ENCODE measurements at places on chromosomes 5 and 9. TPM values are rescaled to one million over a fixed set of nuclear protein-coding genes. Genes with fewer than 3 reads are reported as not detected.

DNA sequence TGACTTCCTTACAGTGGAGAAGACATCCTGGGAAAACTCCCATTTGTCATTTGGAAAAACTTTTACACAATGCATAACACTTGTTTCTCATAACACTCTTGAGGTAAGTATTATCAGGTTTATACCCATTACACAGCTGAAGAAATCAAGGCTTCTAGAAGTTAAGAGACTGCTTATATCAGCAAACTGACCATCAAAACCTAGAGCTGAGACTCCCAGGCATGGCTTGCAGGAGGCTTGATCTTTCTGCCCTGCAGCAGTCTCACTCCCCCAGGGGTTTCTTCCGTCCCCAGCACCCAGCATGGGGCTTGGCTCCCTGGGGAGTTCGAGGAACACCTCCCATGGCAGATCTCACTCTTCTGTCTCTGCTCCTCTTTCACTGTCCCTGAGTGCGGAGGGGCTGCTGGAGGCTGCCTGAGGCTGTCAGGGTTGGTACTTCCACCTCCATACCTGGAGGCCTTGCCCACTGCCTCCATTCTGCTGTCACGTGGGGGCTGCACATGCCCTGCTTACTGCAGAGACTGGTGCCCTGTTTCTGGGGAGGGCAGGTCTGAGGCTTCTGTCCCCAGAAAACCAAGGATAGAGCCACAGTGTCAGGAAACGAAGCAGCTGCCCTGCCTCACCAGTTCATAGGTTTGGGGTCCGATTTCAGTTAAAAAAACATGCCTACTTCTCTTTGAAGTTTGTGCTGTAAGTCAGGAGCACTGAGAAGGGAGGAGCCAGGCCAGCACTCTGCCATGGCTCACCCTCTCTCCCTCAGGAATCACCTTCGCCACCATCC is 202.5 kb downstream of the PAX5 start:
- H3K27me3 ChIP-seq: no peaks in the 10 kb centered on the region
- no peak for DNase-seq
- no peak overlapping the region for H3K4me3 ChIP-seq
- H3K36me3 ChIP-seq: no peaks in the 10 kb centered on the region
- no peak overlapping the region for H3K27ac ChIP-seq

GRCh38 chr9:14372437-14373335 is 58.7 kb upstream of the NFIB start:
- DNase-seq: no peak
- H3K4me3 ChIP-seq: no peak overlapping the region
- no peaks in the 10 kb centered on the region for H3K36me3 ChIP-seq
- peak overlapping the region; percentile 24 for H3K27ac ChIP-seq

DNA sequence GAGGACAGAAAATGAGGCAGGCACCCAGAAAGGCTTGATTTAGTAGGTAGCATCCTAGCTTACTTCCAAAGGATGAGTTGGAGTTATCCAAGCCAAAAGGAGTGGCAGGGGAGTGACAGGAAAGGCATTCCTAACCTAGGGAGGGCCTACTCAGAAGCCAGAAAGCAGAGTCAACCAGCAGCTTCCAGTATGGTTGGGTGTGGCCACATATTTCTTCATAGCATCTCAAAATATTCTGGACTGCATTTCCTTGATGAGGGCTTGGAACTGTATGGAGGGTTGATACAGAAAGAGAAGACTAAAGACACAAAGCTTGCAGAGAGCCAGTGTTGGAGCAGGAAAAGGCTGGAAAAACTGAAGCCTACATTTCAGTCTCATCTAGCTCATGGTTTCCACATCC is 656.8 kb upstream of the DMAC1 start:
- H3K4me3 ChIP-seq: no peak overlapping the region
- no peak for DNase-seq
- no peaks in the 10 kb centered on the region for H3K27me3 ChIP-seq
- H3K36me3 ChIP-seq: no peaks in the 10 kb centered on the region

DNA sequence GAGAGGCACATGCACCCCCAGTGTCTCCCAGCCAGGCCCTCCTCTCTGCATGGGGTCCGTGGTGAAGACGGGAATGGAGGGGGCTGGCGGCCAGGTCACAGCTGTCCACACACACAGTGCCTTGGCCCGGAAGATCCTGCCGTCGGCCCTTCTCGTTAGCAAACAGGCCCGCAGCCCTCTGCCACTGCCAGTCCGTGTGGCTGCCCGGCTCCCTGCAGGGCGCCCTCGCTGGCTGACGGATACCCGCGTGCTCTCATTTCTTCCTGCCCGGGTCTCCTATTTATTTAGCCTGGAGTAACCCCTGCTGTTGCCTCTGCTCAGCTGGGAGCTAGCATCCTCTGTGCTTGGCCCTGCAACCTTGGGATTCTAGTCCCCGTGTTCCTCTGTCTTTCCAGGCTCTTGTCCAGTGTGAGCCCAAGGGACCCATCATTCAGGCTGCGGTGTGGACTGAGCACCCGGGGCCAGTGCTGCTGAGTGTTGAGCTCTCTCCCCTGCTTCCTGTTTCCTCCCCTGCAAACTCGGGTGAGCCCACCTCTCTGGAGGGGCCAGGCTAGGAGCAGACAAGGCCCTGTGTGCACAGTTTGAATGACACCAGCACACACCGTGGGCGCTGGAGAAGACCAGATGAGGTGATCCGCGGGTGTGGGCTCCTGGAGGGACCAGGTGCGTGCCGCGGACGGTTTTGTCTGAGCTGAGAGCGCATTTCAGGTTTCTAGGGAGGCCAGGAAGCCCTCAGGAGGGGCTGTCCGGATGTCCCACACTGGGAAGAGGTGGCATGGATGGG is 14.6 kb upstream of the RNU6ATAC start:
- DNase-seq: no peak
- no peaks in the 10 kb centered on the region for H3K36me3 ChIP-seq
- H3K4me3 ChIP-seq: no peak overlapping the region
- H3K27ac ChIP-seq: no peak overlapping the region
- H3K4me1 ChIP-seq: peaks cover 34% of the 10 kb centered on the region

DNA sequence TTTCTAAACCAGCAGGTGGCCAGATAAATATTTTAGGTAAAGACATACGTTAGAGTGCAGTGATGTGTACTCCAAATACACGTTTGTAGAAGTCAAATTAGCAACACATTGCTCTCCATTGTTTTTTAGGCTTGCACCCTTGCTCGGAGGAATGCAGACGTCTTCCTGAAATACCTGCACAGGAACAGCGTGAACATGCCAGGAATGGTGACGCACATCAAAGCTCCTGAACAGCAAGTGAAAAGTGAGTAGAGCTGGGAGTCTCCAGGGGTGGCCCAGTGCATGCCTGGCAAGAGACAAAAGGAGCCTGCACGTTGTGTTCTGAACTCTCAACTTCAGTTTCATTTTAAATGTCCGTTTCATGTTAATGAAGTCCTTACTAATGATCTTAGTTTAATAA is 207.5 kb upstream of the OTULINL start:
- H3K27me3 ChIP-seq: no peaks in the 10 kb centered on the region
- no peak overlapping the region for H3K4me3 ChIP-seq
- H3K27ac ChIP-seq: no peak overlapping the region
- H3K4me1 ChIP-seq: no peaks in the 10 kb centered on the region
- no peak for DNase-seq

GRCh38 chr9:104073770-104074133 is 20.4 kb upstream of the SMC2 start:
- H3K36me3 ChIP-seq: no peaks in the 10 kb centered on the region
- no peak for DNase-seq
- H3K27me3 ChIP-seq: no peaks in the 10 kb centered on the region
- no peaks in the 10 kb centered on the region for H3K4me1 ChIP-seq
- H3K27ac ChIP-seq: peak overlapping the region; percentile 47

DNA sequence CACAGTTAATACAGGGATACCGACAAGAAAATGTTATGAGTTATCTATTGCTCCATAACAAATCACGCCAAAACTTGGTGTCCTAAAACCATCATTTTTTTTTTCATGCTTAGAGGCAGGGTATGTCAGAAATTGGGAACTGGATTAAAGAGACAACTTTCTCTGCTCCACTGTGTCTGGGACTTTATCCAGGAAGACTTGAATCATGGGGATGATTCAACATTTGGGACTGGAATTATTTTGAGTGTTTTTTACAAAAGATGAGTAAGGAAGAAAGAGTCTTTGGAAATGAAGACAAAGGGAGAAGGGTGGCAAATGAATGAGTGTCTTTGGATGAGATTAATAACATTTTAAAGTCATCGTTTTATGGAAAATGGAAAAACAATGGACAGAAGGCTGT is 1883.7 kb upstream of the C9orf72 start:
- H3K27ac ChIP-seq: no peak overlapping the region
- no peaks in the 10 kb centered on the region for H3K27me3 ChIP-seq

DNA sequence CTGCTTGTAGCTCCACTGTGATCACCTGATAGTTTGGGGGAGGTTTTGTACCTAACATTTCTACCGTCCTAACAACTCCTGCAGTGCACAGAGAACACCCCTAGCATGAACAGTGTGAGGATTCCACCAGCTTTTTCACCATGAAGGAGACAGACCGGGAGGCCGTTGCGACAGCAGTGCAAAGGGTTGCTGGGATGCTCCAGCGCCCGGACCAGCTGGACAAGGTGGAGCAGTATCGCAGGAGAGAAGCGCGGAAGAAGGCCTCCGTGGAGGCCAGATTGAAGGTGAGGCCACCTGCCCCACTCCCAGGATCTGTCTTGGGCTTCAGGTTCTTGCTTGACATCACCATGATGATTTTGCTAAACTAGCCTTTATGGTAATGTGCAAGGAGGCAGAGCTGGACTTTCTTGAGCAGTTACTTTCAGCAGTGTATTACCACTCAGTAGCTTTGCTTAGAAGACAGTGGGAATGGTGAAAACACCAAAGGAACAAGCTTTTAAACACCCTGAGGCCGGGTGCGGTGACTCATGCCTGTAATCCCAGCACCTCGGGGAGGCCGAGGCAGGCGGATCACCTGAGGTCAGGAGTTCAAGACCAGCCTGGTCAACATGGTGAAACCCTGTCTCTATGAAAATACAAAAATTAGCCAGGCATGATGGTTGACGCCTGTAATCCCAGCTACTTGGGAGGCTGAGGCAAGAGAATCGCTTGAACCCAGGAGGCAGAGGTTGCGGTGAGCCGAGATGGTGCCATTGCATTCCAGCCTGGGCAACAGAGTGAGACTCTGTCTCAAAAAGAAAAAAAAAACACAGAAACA is 3.3 kb downstream of the EXOC3 start:
- no peak for DNase-seq
- no peaks in the 10 kb centered on the region for H3K4me1 ChIP-seq
- H3K36me3 ChIP-seq: peaks cover 42% of the 10 kb centered on the region
- H3K27ac ChIP-seq: no peak overlapping the region
- no peaks in the 10 kb centered on the region for H3K27me3 ChIP-seq
- H3K4me3 ChIP-seq: no peak overlapping the region

DNA sequence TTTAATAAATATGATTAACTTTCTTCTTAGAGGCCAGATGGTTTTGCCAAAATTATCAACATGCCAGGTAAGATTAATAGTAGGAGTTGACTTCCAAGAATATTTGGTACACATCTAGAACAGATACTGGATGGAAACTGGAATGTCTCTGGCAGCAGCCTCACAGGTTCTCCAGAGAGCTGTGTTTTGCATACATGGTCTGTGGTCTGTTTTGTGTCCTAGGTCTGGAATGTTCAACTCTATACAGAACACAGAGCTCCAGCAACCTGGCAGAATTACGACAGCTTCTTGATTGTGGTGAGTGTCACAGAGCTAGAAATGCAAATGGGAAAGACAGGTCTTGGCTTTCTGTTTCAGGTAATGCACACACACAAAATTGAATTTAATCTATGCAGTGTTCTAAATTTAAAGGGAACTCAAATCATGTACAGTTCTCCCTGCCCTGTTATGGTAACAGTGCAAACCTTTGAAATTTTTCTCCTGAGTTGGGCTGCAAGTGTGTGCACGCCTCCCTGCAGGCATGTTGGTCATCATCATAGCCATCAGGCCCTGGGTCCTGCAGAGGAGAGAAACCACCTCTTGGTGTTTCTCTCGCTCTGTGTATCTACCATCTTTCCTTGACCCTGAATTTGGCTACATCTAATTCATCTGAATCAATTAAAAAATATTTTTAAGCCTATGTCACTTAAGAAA is 58.3 kb downstream of the PIK3R1 start:
- no peak overlapping the region for H3K4me3 ChIP-seq
- no peaks in the 10 kb centered on the region for H3K4me1 ChIP-seq
- no peaks in the 10 kb centered on the region for H3K27me3 ChIP-seq
- H3K36me3 ChIP-seq: peaks cover 46% of the 10 kb centered on the region
- no peak for DNase-seq

DNA sequence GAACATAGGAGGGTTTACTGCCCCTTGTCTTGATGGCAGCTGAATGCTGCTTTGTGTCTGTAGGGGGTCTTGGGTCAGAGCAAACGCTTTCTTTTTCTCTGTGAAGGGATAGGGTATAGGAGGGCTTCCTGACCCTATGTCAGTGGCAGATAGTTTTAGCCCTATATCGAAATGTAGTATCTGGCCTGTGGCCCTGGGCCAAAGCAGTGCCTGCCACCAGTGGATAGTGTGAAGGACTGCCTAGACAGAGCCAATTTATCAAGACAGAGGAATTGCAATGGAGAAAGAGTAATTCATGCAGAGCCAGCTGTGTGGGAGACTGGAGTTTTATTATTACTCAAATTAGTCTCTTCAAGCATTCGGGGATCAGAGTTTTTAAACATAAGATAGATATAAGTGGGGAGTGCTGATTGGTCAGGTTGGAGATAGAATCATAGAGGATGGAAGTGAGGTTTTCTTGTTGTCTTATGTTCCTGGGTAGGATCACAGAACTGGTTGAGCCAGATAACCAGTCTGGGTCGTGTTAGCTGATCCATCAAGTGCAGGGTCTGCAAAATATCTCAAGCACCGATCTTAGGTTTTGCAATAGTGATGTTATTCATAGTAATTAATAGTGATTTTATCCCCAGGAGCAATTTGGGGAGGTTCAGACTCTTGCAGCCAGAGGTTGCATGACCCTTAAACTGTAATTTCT is 178.5 kb downstream of the GDNF start:
- no peaks in the 10 kb centered on the region for H3K27me3 ChIP-seq
- no peak overlapping the region for H3K4me3 ChIP-seq
- no peaks in the 10 kb centered on the region for H3K4me1 ChIP-seq
- H3K27ac ChIP-seq: no peak overlapping the region

DNA sequence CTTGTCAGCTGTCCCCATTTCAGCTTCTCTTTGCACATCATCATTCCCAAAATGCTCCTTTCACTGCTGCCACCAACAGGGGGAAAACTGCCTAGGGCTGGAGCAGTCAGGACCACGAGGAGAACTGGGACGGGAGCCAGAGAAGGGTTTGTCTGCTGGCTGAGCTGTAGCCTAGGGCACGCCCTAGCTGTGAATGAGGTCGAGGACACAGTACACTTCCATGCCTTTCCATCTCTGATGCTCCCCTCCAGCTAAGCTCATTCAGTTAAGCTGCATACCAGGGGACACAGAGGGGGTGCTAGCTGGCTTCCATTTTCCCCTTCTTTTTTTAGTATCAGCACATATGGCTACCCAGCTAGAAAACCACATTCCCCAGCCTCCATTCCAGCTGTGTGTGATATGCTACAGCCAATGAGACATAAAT is 64.7 kb downstream of the STK10 start:
- H3K27ac ChIP-seq: no peak overlapping the region
- H3K36me3 ChIP-seq: no peaks in the 10 kb centered on the region
- H3K4me3 ChIP-seq: no peak overlapping the region
- H3K4me1 ChIP-seq: peaks cover 20% of the 10 kb centered on the region

- H3K27ac ChIP-seq: no peak overlapping the region
- H3K4me3 ChIP-seq: no peak overlapping the region
- DNase-seq: no peak
- no peaks in the 10 kb centered on the region for H3K36me3 ChIP-seq
- H3K4me1 ChIP-seq: peaks cover 43% of the 10 kb centered on the region
Measured at GRCh38 chr9:132062806-132063205, 16.9 kb downstream of the MED27 start.

The SLC25A2 gene
- not detected for total RNA-seq

The GFPT2 gene
- 27.2 TPM for total RNA-seq

The MYMK gene
- not detected for total RNA-seq

The OBP2B gene
- total RNA-seq: not detected

The COL15A1 gene
- total RNA-seq: 22.4 TPM

The NEUROG1 gene
- not detected for total RNA-seq

The NOXA1 gene
- total RNA-seq: 3.4 TPM

The PCDHB16 gene
- 5.3 TPM for total RNA-seq

The SPATA31D4 gene
- not detected for total RNA-seq

Data from right atrium auricular region (tissue), 2 donors.